ENCODE measurements at places on chromosomes 2 and 18. TPM values are rescaled to one million over a fixed set of nuclear protein-coding genes. Genes with fewer than 3 reads are reported as not detected.

Gene NGEF
- total RNA-seq, result not detected

Gene TMEM163
- 0.38 TPM for total RNA-seq

Gene ADGRF3
- 0.56 TPM for total RNA-seq

Gene GALNT13
- total RNA-seq, result not detected

GRCh38 chr18:44816477-44816876 is 135.8 kb downstream of the SETBP1 start:
- no peak for DNase-seq

DNA sequence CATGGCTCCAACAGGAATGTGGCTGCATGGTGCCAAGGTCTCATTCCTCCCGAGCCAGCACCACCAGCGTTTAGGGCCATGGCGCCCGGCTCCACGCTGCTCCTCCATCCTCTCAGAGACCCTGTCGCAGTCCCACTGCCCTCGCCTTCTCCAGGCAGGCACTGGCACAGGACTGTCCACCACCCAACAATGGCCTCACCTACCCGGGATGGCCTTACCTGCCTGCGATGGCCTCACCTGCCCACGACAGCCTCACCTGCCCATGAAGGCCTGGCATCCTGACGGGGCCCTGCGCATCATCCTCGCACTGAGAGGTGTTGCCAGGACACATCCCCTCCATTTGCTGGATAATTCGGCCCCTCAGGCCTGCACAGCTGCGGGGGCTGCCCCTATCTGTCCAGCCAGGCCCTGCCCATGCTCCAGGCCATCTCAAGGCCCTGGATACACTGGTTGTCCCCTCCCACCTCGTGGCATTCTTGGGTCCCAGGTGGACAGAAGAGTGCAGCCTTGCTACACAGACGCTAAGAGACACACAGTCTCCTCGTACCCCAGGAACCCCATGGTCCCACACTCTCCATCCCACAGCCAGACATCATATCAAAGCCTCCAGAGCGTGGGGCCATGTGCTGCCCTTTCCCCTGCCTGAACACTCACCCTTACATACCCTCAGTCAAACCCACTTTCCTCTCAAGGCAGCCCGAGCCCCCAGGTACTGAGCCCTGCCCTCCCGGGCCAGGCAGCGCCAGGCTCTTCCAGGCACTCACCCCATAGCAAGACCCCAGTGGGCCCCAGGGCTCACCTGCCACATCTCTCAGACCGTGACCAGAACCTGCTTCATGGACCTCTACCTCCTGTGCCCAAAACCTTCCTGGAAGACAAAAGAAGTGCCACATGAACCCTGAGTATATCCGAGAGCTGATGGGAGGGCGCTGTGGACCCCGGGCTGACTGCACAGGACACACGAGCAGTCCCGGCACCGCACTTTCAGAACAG is 268.6 kb downstream of the EIPR1 start:
- no peak for DNase-seq

DNA sequence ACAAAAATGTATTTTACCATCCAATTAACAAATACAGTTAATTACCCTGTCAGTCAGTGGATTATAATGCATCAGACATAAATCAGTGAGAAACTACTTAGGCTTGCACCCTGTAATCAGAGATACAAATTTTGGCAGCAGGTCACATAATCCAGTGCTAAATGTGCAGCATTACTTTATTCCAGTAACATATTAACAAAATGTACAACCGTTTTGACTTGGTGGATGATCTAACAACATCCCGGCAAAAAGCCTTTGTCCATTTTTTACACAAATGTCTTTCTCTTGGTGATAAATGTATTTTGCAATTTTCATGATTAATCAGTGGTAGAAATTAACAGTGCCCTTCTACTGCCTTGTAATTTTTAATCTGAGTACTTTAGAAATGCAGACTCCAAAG is 162.8 kb downstream of the LRP1B start:
- no peak for DNase-seq

DNA sequence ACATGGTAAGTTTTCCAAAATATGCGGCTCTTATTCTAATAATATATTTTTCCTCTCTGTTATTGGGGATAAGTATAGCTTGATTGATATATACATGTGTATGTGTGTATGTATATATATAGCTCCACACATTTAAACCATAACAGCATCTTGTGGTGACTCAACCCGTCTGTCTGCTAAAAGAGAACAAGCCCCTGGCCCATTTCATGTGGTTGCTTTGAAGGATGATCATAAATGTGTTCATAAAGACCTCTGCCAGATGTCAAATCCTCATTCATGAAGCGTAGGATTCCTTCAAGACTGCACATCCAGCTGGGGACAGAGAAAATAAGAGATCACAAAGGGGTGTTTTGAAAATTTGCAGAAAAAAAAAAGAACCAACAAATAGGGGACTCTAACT is 79.3 kb downstream of the RHOB start:
- DNase-seq, result no peak

All from Right ventricle myocardium superior (tissue), 1 donor.